Osteocyte (in vitro differentiated cells): ENCODE measurements at places on chromosomes 11 and 22. TPM values are rescaled to one million over a fixed set of nuclear protein-coding genes. Genes with fewer than 3 reads are reported as not detected.

DNA sequence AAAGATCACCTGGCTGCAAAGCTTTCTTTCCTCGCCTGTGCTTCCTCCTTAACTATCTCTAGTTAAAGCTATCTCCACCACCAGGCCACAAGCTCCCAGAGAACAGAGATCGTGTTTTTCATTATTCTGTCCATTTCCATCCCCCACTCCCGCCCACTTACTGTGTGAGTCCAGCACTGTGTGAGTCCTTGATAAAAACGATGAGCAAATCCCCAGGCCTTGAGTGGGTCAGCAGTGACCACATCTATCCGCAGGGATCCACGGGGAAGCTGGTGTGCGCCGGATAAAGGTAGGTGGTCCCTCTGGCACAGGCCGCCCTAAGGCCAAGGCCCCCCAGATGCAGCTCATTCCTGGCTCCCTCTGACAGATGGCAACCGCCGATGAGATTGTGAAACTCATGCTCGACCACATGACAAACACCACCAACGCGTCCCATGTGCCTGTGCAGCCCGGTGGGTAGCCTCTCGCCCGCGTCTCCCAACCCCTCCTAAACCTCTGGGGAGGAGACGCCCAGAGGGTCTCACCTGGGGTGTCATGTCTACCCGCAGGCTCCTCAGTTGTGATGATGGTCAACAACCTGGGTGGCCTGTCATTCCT lies 9.3 kb downstream of the TKFC start:
- no peaks in the 10 kb centered on the region for H3K27me3 ChIP-seq
- no peak overlapping the region for H3K4me3 ChIP-seq
- H3K27ac ChIP-seq = no peak overlapping the region
- H3K36me3 ChIP-seq = peaks cover 10% of the 10 kb centered on the region

DNA sequence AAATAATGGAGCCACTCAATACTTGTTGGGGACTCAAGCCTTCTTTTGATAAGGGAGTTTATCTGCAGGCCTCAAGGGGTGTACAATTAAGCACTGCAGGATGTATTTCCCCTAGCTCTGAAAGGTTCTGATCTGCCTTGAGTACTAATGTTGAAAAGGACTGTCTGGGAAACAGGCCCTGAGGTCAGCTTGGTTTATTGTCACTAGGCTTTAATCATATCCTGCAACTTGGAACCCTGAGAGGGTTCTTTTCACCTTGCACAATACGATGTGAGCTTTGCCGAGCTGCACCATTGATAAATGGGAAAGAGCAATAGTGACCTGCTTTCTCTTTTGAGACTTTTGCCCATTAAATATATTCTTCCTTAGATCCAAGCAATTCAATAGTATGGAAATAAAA lies 31.6 kb upstream of the HORMAD2 start:
- no peaks in the 10 kb centered on the region for H3K36me3 ChIP-seq
- no peak overlapping the region for H3K27ac ChIP-seq
- H3K4me3 ChIP-seq = no peak overlapping the region
- no peak for DNase-seq

GRCh38 chr11:13110929-13111812 lies 102.1 kb downstream of the RASSF10 start:
- H3K4me3 ChIP-seq = no peak overlapping the region
- H3K36me3 ChIP-seq = no peaks in the 10 kb centered on the region
- peaks cover 3% of the 10 kb centered on the region for H3K4me1 ChIP-seq
- peaks cover 14% of the 10 kb centered on the region for H3K27me3 ChIP-seq

DNA sequence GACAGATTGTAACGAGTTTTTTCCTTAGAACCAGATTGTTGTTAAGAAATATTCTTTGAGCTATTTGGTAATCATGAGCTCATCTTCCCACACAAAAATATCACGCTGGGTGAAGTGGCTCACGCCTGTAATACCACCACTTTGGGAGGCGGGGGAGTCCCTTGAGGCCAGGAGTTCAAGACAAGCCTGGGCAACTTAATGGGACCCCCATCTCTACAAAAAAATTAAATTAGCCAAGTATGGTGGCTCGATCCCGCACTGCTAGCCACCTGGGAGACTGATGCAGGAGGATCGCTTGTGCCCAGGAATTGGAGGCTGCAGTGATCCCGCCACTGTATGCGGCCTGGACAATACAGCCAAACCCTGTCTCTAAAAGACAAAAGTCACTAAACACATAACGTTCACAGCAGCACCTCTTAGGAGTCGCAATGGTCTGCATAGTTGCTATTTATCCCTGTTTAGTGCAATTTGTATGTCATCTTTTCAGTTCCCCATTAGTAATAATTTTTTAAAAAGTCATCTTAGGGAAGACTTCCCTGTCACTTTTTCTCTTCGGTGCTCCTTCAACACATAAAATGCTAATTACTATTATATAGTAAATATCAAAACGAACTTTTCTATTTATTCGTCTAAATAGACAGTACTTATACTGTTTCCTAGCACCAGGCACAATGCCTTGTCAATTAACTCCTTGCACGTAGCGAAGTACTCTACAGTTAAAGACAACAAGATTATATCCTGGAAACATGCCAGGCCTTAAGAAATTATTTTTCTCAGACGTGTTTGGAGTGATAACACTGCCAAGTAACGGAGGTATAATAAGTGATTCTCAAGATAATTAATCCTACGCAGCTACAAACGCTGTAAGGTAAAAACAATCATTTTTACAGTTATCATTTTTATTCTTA lies 1.1 kb downstream of the ST13 start:
- peak overlapping the region; percentile 97 for H3K4me3 ChIP-seq
- H3K36me3 ChIP-seq = peaks cover 2% of the 10 kb centered on the region
- peak overlapping the region; percentile 100 for H3K27ac ChIP-seq

DNA sequence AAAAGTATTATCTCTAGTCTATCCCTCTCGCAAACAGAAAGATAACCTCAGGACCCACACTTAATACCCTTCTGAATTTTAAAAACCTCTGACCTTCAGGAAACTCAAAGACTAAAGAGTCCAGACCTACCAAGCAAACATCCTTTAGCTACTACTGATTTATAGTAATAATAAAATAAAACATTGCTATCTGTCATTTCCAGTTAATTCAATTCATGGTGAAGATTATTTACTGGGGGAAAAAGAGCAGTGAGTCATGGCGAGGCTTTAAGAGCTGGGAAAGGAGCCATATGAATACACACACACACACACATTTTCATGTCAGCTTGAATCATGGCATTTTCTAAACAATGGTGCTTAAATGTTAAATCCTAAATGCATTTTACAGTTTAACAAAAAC lies 87.1 kb downstream of the FAM76B start:
- H3K27me3 ChIP-seq = peaks cover 5% of the 10 kb centered on the region
- H3K36me3 ChIP-seq = no peaks in the 10 kb centered on the region
- peak overlapping the region; percentile 79 for H3K27ac ChIP-seq
- peaks cover 26% of the 10 kb centered on the region for H3K4me1 ChIP-seq
- H3K4me3 ChIP-seq = no peak overlapping the region
- no peak for DNase-seq

DNA sequence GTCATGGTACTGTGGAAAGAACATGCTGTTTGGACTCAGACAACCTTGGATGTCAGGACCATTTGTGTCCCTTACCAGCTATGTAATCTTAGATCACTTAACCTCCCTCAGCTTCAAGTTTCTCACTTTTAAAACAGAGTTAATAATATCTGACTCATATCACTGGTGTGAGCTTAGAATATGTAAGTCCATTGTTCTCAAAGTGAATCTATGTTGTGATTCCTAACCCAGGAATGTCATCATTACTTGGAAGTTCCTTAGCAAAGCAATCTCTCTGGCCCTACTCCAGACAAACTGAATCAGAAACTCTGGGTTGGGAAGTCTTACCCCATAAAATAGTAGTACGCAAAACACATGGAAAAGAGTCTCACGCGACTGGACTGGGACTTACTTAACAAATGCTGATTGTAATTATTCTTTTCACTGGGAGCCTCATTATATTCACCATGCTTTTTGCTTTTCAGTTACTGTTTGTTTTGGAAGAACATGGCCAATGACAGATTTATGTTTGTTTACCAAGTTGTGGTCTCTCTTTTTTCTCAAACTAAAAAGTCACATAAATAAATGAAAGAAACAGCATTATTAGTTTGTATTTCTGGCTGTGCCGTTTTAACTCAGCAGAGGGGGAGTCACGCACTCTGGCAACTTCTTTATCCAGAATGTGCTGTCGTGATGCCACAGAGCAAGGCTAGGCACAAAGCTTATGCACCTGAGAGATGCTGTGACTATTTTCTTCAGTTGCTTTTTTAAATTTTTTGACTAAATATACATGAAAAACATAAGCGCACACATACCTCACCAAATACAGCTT lies 217.7 kb upstream of the CTSC start:
- H3K4me3 ChIP-seq = no peak overlapping the region
- peaks cover 5% of the 10 kb centered on the region for H3K4me1 ChIP-seq
- DNase-seq = no peak
- no peak overlapping the region for H3K27ac ChIP-seq
- peaks cover 41% of the 10 kb centered on the region for H3K27me3 ChIP-seq
- H3K36me3 ChIP-seq = no peaks in the 10 kb centered on the region

DNA sequence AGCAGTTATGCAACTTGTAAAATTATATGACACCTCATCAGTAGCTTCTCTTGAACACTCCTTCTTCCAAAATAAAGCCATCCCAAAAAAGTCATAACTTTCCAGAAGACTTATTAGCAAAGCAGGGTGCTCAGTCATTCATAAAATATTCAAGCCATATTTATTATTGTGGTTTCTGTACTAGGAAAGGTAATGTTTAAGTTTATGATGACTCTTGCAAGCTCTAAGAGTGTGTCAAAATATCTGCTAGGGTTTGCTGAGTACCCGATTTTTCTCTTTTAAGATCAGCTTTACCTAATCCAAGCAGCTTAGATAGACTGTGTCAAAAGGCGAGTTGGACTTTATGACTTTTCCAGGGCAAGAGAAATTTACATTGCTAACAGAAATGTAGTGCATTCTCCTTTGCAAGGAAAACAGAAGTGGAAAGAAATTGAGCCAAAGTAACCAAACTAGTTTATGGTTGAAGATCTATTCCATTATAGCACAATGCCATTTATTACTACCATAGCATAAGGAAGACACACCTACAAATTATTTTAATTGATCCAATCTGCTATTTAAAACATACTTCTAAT lies 98.0 kb upstream of the SOX6 start:
- H3K4me3 ChIP-seq = no peak overlapping the region
- H3K27ac ChIP-seq = no peak overlapping the region
- peaks cover 2% of the 10 kb centered on the region for H3K36me3 ChIP-seq

DNA sequence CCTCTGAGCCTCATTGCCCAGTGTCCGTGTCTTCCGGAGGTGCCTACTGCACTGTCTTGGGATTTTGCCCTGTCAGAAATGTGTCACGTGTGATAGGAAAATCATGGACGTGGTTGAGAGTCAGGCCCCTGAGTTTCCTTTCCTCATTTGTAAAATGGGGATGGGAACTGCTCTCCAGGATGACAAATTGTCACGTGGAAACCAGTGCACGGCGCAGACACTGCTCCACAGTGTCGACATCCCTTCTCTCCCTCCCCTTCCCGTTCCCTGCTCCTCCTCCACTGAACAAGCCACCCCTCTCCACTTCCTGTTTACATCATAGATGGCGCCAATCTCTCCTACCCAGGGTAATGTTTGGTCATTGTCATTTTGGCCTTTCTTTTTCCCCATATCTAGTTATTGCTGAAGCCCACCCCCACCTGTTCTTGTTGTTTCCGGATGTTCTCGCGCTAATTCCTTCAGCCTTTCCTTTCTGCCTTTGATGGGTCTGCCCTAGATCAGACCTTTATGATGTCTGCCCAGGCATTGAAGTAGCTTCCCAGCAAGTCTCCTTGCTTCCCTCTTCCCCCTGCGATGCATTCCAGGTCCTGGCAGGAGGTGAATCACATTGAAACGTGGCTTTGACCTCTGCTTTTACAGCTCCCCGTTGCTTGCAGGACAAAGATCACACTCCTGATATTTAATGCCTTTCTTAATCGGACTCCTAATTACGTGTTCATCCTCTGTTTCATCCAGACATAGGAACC lies 91.8 kb downstream of the TBC1D22A start:
- no peaks in the 10 kb centered on the region for H3K27me3 ChIP-seq
- no peak for DNase-seq
- H3K36me3 ChIP-seq = peaks cover 13% of the 10 kb centered on the region

GRCh38 chr11:46916286-46917108 lies 1.9 kb downstream of the LRP4 start:
- peak overlapping the region; percentile 85 for H3K27ac ChIP-seq
- peaks cover 77% of the 10 kb centered on the region for H3K4me1 ChIP-seq
- no peak for DNase-seq

CABP4 gene
- 0.35 TPM in 1 of 2 replicates, not detected in the other for total RNA-seq

SLC35C1 gene
- 17.5 and 18.0 TPM in 2 replicates for total RNA-seq

- H3K36me3 ChIP-seq = no peaks in the 10 kb centered on the region
- no peak for DNase-seq
- no peaks in the 10 kb centered on the region for H3K27me3 ChIP-seq
- H3K27ac ChIP-seq = peak overlapping the region; percentile 97
- H3K4me1 ChIP-seq = peaks cover 34% of the 10 kb centered on the region
Observed at GRCh38 chr11:19711911-19712280, 741 bp upstream of the NAV2 start.

- no peak for DNase-seq
- peak overlapping the region; percentile 96 for H3K4me3 ChIP-seq
- no peaks in the 10 kb centered on the region for H3K27me3 ChIP-seq
- peak overlapping the region; percentile 99 for H3K27ac ChIP-seq
- H3K4me1 ChIP-seq = peaks cover 43% of the 10 kb centered on the region
- H3K36me3 ChIP-seq = peaks cover 40% of the 10 kb centered on the region
Observed at GRCh38 chr11:14499178-14499559, 442 bp downstream of the COPB1 start.

GRCh38 chr22:38505541-38506117 lies 482 bp downstream of the DDX17 start:
- H3K4me3 ChIP-seq = peak overlapping the region; percentile 97
- H3K4me1 ChIP-seq = peaks cover 36% of the 10 kb centered on the region
- peak; percentile 92 for DNase-seq
- H3K27ac ChIP-seq = peak overlapping the region; percentile 100

- H3K27me3 ChIP-seq = no peaks in the 10 kb centered on the region
- no peak for DNase-seq
- peaks cover 7% of the 10 kb centered on the region for H3K4me1 ChIP-seq
- H3K4me3 ChIP-seq = no peak overlapping the region
- H3K27ac ChIP-seq = no peak overlapping the region
- H3K36me3 ChIP-seq = peaks cover 22% of the 10 kb centered on the region
Observed at GRCh38 chr11:125435461-125436238, 60.4 kb downstream of the FEZ1 start.

GRCh38 chr22:19067696-19068348 lies 54.4 kb downstream of the DGCR2 start:
- H3K4me3 ChIP-seq = no peak overlapping the region
- H3K27me3 ChIP-seq = no peaks in the 10 kb centered on the region
- DNase-seq = peak; percentile 78
- no peaks in the 10 kb centered on the region for H3K4me1 ChIP-seq
